D341Med (cell line): ENCODE measurements at places on chromosomes 1 and 21.

GRCh38 chr1:186930238-186930637 is 101.5 kb downstream of the PLA2G4A start:
- no peak for DNase-seq

DNA sequence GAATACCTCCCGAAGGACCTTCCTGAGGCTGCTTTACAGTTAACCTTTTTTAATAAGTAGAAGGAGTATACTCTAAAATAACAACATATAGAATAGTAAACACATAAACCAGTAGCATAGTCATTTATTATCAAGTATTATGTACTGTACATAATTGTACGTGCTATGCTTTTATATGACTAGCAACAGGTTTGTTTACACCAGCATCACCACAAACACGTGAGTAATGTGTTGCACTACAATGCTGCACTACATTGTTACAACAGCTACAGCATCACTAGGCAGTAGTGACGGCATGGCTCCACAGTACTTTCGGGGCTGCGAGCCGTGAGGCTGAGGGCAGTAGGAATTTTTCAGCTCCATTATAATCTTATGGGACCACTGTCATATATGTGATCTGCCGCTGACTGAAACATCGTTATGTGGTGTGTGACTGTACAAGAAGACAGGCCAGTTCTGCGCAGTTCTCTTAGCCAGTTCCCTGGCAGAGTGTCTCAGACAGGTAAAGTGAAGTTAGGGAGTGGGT is 82.8 kb upstream of the LRRC8D start:
- DNase-seq = no peak

DNA sequence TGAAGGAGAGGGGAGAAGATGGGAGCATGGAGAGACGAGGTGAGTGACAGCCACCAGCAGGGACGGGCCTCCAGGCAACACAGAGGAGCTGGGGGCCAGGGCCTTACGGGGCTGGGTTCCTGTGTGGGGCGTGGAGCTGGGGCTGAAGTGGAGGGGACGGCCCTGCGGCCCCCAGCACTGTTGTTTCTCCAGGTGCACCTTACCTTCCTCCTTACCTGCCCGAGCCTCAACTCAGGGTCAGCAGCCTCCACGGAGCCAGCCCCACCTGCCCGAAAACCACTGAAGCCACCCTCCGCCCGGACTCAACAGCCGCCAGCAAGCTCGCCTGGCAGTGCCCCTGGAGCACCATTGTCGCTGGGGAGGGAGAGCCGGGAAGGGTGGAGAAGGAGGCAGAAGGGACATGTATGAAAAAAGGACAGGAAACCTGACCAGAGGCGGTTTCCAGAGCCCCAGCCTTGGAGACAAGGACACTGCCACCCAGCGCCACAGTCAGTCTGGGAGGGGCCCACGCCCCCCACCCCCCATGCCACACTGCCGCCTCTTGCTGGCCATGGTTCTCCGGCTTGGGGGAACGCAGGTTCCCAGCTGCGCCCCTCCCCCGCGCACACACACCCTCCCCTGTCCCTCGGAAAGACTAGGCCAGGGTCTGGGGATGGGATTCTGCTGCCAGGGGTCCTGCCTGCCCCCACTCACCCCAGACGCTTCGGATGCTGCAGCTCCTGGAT is 10.6 kb downstream of the PLA2G2F start:
- peak; percentile 15 for DNase-seq

DNA sequence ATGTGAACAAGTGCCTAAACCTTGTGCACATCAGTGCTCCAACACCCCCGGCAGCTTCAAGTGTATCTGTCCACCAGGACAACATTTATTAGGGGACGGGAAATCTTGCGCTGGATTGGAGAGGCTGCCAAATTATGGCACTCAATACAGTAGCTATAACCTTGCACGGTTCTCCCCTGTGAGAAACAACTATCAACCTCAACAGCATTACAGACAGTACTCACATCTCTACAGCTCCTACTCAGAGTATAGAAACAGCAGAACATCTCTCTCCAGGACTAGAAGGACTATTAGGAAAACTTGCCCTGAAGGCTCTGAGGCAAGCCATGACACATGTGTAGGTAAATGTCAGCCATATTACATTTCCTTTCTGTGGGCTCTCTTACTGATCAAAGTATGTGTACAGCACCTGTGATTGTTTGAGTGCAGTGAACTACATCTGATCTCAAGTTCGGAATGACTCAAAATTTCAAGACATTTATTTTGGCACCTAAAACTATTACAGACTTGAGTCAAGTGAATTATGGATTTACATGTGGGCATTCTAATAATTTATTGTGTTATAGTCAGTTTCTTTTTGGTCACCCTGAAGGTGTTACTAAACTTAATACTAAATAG is 196.5 kb downstream of the TPR start:
- DNase-seq = no peak

DNA sequence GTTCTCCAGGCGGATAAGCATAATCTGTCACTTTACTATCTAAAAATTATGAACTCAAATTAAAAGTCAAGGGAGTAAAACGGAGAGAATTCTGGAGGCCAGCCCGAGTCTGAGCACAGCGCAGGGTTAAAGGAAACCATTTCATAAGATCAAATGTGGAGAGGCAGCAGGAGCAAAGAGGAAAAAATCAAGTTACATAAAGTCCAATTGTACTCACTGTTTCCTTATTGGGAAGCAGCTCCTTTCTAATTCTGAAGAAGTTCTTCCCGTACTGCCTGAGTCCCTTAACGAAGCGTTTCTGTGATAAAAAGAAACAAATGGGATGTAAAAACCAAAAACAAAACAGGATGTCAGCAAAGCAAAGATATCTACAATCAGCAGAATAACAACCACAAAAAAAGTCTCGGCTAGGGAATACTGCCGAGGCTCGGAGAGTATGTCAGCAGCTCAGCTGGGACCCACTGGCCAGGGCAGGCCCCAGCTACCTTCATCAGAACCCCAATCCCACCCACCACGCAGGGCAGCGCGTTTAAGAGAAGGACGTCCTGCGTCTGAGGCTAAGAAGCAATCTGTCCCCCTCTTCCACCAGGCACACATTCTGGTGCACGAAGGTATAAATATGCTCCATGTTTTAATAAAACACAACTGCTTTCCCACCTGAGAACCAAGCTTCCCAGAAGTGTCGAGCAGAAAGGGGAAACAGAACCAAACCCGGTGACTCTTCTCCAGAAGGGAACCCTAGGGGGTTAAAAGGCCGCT is 104.8 kb downstream of the SLC45A1 start:
- DNase-seq = no peak
